NCI-H2029 (cell line): ENCODE measurements at places on chromosomes 2 and 18.
A peak's percentile ranks its signal among the peaks of the same experiment; 100 is the strongest.

DNA sequence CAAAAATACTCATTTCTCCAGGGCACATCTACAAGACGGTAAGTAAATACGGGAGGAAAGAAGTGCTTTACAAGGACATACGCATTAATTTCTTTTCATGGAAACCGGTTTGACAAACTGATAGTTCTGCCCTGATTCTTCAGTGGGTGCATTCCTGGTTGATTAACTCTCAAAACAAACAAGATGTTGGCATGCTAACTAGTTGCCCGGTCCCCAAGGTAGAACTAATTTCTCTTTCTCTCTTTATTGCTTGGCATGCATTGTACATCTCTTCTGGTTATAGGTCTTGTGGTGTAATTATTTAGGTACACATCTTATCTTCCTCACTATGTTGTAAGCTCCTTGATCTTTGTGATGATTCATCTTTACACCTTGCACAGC lies 46.9 kb upstream of the SPATS2L start:
- DNase-seq, result no peak

- no peak for DNase-seq
These were observed 5.3 kb downstream of the COX5B start for GRCh38 chr2:97651114-97651513.

DNA sequence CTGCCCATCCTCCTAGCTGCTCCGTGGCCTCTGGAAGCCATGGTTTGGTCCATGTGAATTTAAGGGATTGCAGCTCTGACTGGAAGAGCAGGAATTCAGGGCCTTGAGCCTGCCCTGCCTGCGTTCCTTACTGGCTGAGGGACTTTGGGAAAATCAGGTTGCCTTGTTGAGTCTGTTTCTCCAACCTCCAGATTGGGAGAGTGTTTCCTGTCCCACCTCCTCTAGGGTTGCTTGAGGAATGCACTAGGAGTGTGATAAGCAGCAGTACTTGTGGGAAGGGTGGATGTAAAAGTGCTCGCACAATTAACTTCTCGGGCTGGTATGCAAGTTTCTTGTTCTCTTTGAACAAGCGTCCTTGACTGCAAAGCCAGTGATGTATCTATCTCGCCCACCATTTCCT lies 84.4 kb upstream of the YWHAQ start:
- DNase-seq, result no peak

DNA sequence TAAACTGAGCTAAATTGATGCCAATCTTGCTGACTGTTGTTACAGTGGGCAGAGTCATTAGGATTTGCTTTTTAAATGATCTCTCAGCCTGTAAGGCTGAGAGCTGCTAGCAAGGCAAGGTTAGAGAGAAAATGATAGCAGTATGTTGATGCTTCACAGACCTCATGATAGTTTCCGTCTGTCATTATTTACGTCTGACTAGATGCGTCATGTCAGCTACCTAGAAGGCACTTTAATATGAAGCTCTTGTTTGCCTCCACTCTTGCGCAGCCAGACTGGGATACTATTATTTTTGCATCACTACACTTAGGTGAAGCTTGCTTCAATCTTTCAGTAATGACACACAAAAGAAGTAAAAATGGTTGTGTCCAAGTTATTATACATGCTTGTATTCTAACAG lies 313.8 kb downstream of the LNPK start:
- DNase-seq, result no peak

GRCh38 chr2:176813156-176813555 lies 399.4 kb upstream of the HNRNPA3 start:
- DNase-seq, result no peak

DNA sequence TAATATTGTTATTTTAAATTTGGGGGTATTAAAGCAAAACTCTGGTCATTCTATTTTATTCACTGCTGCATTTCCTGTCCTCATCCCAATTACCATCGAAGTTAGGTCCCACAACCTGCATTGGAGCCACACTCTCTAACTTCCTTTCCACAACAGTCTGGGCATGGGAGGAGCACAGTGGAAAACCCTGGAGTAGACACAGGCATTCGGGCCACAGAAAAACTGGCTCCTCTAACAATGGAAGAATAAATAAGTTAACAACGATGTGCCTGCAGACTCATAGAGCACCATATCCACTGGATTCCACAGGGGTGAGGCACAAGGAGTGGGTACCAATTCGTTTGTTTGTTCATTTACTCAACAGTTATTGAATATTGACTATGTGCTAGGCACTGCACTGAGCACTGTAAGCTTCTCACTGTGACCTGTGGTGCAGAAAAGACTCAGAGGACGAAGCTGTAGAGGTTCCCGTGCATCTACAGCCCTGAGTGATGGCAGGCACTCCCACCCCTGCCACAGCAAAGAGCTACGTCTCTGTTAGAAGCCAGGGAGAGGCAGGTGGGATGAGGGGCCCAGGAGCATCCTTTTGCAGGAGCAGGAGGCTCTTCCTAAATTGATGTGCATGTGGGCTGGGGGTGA lies 154.2 kb upstream of the PGAP1 start:
- DNase-seq, result no peak

DNA sequence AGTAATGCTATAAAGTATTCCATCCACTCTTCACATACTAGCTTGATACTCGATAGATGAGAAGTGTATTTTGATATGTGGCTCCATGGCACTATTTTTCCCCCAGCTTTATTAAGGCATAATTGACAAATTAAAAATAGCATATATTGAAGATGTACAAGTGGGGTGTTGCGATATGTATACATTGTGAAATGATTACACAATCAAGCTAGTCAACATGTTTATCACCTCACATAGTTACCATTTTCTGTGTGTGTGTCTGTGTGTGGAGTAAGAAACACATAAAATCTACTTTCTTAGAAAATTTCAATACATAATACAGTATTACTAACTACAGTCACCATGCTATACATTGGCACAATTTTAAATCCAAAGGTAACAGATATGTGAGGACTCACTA lies 82.5 kb upstream of the MYT1L start:
- no peak for DNase-seq

DNA sequence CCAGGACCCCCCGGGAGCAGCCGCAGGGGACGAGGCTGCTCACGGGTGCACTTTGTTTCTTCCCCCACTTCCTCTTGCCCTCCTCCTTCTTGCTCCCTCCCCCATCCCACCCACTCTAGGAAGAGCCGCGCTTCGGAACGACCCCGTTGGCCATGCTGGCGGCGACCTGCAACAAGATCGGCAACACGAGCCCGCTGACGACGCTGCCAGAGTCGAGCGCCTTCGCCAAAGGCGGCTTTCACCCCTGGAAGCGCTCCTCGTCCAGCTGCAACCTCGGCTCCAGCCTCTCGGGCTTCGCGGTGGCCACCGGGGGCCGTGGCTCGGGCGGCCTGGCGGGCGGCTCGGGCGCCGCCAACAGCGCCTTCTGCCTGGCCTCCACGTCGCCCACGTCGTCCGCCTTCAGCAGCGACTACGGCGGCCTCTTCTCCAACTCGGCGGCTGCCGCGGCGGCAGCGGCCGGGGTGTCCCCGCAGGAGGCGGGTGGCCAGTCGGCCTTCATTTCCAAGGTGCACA lies 1.3 kb downstream of the SP9 start:
- DNase-seq, result peak; percentile 20

GRCh38 chr2:85584354-85584856 lies at the start of gene VAMP5:
Gene VAMP5, plus strand, starts transcription at chr2:85584431. Its CDS starts 60 bp downstream, at chr2:85584491.
- no peak for DNase-seq
